Umbilical cord (tissue), 2 donors: ENCODE measurements at places on chromosomes 7 and 10. TPM values are rescaled to one million over a fixed set of nuclear protein-coding genes. Genes with fewer than 3 reads are reported as not detected.

Gene TRDMT1
- 29.9 TPM for total RNA-seq

Gene GDF2
- 1.7 TPM for total RNA-seq

Gene LIPM
- total RNA-seq, result not detected

Gene CPA4
- 32.7 TPM for total RNA-seq

Gene RINT1
- 12.8 TPM for total RNA-seq

Gene RBP3
- total RNA-seq, result 2.2 TPM

Gene MMD2
- 0.24 TPM for total RNA-seq

Gene TUBAL3
- not detected for total RNA-seq

Gene LEP
- total RNA-seq, result 2.2 TPM

Gene TRIP6
- total RNA-seq, result 45.5 TPM

Gene ELFN1
- total RNA-seq, result 0.96 TPM

Gene NRF1
- 19.0 TPM for total RNA-seq

Gene MKI67
- total RNA-seq, result 10.6 TPM

Gene FAM24A
- not detected for total RNA-seq

Gene SMKR1
- not detected for total RNA-seq

Gene KIAA1549
- total RNA-seq, result 3.4 TPM

Gene GPR85
- 7.0 TPM for total RNA-seq
